Progenitor cell of endocrine pancreas (in vitro differentiated cells): ENCODE measurements at places on chromosomes 16 and 17. TPM values are rescaled to one million over a fixed set of nuclear protein-coding genes. Genes with fewer than 3 reads are reported as not detected.

- DNase-seq = no peak
Observed at GRCh38 chr17:40112191-40112711, 9.5 kb upstream of the MSL1 start.

The ZG16 gene
- not detected in 2 replicates for total RNA-seq

DNA sequence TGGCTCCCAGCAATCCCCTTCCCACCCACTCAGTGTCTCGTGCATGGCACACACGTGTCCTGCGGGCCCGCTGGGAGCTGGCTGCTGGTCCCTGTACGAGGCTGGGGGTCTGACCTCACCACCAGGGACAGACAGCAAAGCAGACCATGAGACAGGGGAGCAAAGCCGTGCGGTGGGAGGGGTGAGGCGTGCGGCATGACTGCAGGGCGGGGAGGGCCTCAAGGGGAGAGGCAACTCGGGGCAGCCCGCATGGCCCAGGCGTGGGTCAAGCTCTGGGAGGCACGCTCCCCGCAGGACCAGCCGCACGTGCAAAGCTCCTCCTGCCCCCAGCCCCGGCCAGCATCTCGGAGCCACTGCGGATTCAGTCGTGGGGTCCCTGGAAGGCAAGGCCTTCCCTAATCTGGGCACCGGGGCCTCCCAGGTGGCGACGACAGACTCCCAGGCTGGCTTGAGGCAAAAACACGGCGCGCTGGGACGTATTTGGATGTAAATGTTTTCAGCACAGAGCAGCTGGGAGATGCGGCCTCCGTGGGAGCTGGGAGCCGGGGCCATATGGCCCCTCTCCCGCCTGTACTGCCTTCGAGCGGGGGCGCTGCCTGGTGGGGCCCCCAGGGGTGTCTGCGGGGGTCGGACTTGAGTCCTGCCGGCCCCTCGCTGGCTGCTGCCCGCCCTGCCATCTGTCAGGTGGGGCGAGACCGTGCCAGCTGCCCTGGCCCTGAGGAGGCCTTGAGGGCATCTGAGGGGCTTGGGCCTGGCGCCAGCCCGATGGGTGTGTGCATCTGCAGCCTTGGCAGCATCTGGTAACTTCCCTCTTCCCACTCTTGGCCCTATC is 12.2 kb upstream of the CBFA2T3 start:
- no peak for DNase-seq

The GALR2 gene
- total RNA-seq = 1.0 and 1.1 TPM in 2 replicates

GRCh38 chr17:50432125-50432762 is 6.2 kb downstream of the ACSF2 start:
- no peak for DNase-seq

GRCh38 chr16:14658063-14658462 is 25.3 kb downstream of the BFAR start:
- no peak for DNase-seq

The ACE gene
- 6.4 and 6.8 TPM in 2 replicates for total RNA-seq

DNA sequence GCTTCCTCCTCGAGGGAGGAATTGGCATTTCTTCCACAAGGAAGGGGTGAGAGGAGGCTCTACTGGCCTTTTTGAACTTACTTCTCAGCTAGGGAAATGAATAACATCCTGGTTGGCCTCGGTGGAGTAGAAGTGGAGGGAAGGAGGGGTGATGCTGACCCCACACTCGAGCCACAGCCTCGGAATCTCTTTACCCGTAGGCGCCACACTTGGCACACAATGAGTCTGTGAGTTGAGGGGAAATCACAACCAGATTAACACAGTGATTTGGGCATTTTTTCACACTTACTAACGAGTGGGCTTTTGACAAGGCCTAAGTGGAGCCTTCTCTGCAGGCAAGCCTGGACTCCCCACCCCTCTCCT is 47.3 kb upstream of the TBX2 start:
- no peak for DNase-seq

- no peak for DNase-seq
Observed at GRCh38 chr16:66028510-66029216, 337.8 kb upstream of the CDH5 start.

The NOL11 gene
- 58.0 and 63.0 TPM in 2 replicates for total RNA-seq

The CHST4 gene
- 0.16 TPM in 1 of 2 replicates, not detected in the other for total RNA-seq

GRCh38 chr17:77146882-77147281 is 6.1 kb downstream of the SEC14L1 start:
- DNase-seq = peak; percentile 22

The NETO2 gene
- 54.5 and 55.2 TPM in 2 replicates for total RNA-seq

- DNase-seq = no peak
Observed at GRCh38 chr17:9261081-9262012, 240.0 kb downstream of the NTN1 start.

The SGCA gene
- not detected in 2 replicates for total RNA-seq

GRCh38 chr17:61484174-61484573 is 32.0 kb downstream of the TBX4 start:
- DNase-seq = no peak

DNA sequence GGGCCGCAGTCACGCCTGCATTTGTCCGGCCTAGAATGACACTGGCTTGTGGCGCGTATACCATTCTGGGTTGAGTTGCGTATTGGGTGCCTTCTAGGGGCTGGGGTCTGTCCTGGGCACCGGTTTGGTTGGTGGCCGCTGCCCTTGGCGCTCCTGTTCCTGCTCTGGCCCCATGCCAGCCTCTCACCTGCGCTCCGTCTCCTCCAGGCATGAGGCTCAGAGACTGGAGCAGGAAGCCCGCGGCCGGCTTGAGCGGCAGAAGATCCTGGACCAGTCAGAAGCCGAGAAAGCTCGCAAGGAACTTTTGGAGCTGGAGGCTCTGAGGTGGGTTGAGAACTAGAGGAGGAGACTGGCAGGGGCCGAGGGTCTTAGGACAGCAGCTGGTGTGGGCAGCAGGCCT is 17.4 kb downstream of the CDIPT start:
- no peak for DNase-seq

DNA sequence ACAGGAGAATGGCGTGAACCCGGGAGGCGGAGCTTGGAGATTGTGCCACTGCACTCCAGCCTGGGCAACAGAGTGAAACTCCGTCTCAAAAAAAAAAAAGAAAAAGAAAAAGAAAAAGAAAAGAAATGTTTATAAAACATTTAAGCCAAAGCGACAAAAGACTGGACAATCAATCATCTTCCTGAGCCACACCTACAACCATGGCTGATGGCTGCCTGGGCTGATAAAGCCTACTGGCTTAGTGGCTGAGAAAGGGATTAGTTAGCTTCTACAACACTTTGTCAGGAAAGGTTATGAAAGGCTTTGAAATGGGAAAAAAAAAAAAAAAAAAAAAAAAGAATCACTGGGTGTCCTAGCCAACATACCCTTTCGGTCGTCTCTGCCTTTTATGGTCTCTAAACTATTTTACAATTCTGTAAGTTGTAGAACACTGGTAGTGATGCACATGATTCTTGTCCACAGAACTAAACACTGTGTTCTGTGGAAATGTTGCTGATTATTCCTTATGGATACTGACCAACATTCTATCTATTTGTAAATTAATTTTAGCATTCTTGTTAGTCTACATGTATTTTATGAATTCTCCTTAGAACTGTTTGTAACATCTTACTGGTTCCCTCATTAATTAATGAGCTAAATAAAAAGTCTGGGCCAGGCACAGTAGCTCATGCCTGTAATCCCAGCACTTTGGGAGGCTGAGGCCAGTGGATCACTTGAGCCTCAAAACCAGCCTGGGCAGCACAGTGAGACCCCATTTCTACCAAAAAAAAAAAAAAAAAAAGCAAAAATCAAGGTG is 45.5 kb downstream of the ZZEF1 start:
- DNase-seq = no peak

GRCh38 chr16:82991966-82992675 is 365.4 kb downstream of the CDH13 start:
- DNase-seq = no peak

The TBX2 gene
- 1.1 and 3.6 TPM in 2 replicates for total RNA-seq

GRCh38 chr17:82830249-82830661 is 9.6 kb downstream of the ZNF750 start:
- no peak for DNase-seq

The BAIAP3 gene
- total RNA-seq = 17.5 and 18.2 TPM in 2 replicates

The MAF gene
- total RNA-seq = 15.5 and 17.3 TPM in 2 replicates

- no peak for DNase-seq
Observed at GRCh38 chr16:52446080-52446479, 100.9 kb downstream of the TOX3 start.

The CD300H gene
- total RNA-seq = not detected in 2 replicates

DNA sequence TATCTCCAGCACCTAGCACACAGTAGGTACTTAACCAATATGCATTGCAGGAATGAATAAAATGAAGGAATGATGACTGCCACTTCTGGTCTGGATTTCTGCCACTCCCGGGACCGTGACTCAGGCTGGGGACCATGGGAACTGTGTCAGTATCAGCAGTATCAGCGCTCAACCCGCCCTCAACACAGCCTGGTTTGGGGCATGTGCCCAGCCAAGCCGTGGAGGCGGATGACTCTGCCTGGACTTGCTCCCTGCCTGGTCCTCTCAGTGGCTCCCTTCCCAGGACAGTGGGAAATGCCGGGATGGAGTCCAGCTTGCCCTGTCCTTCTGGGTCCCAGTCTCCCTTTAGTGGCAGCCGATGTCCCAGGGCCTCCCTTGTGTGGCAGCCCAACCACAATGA is 55.1 kb downstream of the SRCIN1 start:
- no peak for DNase-seq

DNA sequence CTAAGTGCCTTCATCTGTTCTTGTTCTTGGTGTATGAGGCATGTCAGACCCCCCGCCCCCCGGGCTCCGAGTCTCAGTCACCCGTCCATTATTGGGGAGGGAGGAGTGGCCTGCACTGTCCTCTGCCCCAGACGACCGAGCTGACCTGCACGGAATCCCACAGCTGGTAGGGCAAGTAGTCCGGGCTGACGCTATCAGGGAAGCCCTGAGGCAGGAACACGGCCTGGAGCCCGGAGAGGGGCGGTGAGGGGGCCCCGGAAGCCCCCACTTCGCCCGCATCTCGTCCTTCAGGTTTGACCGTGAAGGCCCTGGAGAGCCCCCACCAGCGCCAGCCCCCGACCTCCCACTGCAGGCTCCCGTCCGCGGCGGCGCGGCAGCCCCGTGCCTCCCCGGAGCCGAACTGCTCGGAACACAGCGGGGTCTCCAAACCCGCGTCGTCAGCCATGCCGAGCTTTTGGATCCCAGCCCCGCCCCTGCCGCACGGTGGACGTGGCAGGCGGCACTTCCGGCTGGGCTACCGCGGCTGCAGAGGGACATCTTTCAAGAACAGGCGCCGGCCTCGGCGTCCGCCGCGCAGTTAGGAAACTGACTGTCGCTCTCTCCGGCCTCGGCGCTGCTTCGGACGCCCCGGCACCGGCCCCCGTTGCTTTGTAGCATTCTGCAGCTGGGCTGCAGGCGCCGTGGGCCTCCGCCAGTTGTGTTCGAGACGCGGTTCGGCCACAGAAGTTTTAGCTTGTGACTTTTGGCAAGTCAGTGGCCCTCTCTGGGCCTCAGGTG is at the start of gene RUSF1:
TSS of gene RUSF1 (minus strand) at position 463 of the 777 bp plus-strand sequence. CDS start at position 445, 18 bp downstream.
- DNase-seq = peak; percentile 74

DNA sequence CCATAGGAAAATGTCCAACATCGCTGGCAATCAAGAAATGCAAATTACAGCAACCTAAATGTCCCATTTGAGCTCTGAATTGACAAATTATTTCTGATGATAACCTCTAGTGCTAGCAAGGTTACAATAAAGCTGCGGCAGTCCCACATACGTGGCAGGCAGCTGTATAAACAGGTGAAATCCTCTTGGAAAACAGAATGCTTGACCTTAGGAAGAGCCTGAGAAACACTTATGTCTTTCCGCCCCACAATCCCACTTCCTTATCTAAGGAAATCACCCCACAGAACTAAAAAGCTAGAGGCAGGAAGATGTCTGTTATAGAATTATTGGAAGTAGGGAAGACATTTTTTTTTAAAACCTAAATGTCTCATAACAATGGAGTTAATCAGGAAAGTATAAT is 154.3 kb downstream of the KATNIP start:
- DNase-seq = no peak

The PRPSAP2 gene
- total RNA-seq = 66.9 and 67.7 TPM in 2 replicates

GRCh38 chr17:17809531-17810083 is 27.2 kb downstream of the SREBF1 start:
- no peak for DNase-seq

The WFIKKN1 gene
- total RNA-seq = 37.2 and 42.8 TPM in 2 replicates

The NPIPA8 gene
- 0.34 and 0.93 TPM in 2 replicates for total RNA-seq

GRCh38 chr17:63707151-63707550 is 7.2 kb upstream of the LIMD2 start:
- DNase-seq = no peak

- no peak for DNase-seq
Observed at GRCh38 chr16:27244363-27244755, 24.2 kb downstream of the NSMCE1 start.

The STAT5A gene
- total RNA-seq = 0.74 and 1.4 TPM in 2 replicates

GRCh38 chr17:82458885-82459424 is 414 bp downstream of the NARF start:
- DNase-seq = no peak

DNA sequence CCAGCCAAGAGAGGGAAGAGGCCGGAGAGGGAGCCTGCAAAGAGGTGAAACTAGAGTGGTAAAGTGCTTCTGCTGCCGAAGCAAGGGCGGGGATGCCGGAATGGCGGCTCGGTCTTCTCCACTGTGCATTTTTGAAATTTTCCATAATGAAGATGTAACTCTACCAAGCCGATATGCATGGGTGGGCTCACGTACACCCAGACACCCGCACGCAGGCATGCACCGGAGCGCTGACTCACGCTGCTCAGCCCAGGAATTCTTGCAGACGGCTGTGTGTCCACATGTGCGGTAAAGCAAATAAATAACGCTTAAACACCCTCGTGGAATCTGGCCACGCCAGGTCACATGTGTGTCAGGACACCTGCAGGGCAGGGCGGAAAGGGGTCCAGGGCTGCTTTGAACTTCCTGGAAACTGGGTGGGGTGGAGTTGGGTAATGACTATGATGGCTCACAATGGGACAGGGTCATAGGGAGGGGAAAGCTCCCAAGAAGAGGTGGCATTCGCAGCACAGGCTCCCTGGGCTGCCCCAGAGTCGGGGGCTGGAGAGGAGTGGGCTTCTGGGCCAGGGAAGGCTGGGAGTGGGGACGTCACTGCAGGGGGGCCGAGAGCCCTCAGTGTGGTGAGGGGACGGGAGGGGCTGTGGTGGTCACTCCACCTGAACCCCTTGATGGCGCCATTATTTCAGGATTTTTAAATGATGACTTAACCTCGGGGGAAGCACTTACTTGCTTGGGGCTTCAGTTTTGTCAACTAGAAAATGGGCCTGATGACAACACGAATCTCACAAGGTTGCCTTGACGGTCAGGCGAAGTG is 265.5 kb downstream of the PARN start:
- DNase-seq = no peak

- peak; percentile 48 for DNase-seq
Observed at GRCh38 chr16:19884611-19885450, at the start of gene GPRC5B. Gene GPRC5B, minus strand, starts transcription at chr16:19884848. Its CDS starts 12,003 bp downstream, at chr16:19872845.

DNA sequence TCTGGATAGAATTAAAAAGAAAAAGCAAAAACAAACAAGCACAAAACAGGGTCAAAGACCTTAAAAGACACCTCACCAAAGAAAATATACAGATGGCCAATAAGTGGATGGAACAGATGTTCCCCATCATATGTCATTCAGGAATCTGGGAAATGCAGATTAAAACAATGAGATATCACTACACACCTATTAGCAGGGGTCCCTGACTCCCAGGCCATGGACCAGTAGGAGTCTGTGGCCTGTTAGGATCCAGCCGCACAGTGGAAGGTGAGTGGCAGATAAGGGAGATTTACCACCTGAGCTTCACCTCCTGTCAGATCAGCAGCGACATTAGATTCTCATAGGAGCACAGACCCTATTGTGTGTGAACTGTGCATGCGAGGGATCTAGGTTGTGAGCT is 167.9 kb downstream of the HS3ST4 start:
- no peak for DNase-seq

The SLC16A13 gene
- total RNA-seq = 19.6 and 20.3 TPM in 2 replicates
